ENCODE measurements at places on chromosomes 3 and 15. TPM values are rescaled to one million over a fixed set of nuclear protein-coding genes. Genes with fewer than 3 reads are reported as not detected.

The CD96 gene
- total RNA-seq = 69.1 TPM

The ZFAND6 gene
- 27.5 TPM for total RNA-seq

The SLC2A2 gene
- not detected for total RNA-seq

The SLC28A2 gene
- total RNA-seq = not detected

The UQCC5 gene
- 18.2 TPM for total RNA-seq

DNA sequence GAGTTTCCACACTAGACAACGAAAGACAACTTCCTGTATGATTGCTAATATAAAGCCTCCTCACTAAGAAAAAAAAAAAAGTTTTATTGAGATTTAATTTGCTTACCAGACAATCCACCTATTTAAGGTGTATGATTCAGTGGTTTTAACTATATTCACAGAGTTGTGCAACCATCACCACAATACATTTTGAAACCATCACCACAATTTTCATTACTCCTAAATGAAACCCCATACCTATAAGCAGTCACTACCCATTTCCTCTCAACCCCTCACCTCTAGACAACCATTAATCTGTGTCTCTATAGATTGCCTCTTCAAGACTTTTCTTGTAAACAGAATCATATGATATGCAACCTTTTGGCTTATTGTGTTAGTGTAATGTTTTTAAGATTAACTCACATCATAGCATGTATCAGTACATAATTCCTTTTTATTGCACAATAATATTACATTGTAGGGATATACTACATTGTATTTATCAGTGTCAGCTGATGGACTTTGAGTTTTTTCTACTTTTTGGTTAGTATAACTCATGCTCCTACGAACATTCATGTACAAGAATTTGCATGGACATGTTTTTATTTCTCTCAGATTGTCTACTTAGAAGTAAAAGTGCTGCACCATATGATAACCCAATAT is 339.7 kb downstream of the NLGN1 start:
- no peak for DNase-seq

GRCh38 chr3:63967675-63968611 is 55.4 kb downstream of the PSMD6 start:
- DNase-seq = peak; percentile 16

- DNase-seq = no peak
These were observed 207.5 kb downstream of the IL20RB start for GRCh38 chr3:137165117-137165806.

GRCh38 chr3:79039192-79039591 is 728.6 kb downstream of the ROBO1 start:
- DNase-seq = no peak

DNA sequence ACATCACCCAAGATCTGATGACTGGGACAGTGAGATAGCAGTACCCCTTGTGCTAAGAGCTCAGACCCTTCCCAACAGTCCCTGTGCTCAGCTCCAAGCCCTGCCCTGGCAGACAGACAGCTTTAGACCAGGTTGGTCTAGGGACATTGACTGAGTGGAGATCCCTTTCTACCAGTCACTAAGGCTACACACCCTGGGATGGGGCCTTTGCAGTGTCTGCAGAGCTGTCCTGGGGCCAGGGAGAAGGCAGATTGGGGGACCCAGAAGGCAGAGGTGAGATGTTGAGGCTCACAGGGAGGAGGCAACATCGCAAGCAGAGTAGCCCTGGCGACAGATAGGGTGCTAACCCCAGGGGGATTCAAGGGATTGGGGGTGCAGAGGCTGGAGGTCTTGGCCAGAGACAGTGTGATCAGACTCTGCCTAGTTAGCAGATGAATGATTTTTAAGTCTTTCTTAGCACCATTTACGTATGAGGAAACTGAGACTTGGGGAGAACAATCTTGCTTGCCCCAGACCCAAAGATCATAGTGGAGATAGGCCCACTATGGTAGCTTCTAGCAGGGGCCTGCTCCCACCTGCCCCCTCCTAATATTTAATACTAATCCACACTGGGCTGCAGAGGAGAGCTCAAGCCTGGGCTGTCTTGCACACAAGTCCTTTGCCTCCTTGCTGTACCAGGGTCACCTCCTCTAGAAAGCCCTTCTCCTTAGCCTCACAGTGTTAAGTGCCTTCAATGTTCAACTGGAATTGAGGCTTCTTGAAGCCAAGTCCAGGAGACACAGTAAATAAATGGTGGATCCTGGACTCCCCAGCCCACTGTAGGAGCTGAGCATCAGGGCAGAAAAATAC is 32.6 kb downstream of the HMCES start:
- no peak for DNase-seq

GRCh38 chr3:156029208-156029607 is 91.2 kb upstream of the KCNAB1 start:
- DNase-seq = no peak

- DNase-seq = no peak
These were observed 19.4 kb upstream of the SKOR1 start for GRCh38 chr15:67805666-67806516.

DNA sequence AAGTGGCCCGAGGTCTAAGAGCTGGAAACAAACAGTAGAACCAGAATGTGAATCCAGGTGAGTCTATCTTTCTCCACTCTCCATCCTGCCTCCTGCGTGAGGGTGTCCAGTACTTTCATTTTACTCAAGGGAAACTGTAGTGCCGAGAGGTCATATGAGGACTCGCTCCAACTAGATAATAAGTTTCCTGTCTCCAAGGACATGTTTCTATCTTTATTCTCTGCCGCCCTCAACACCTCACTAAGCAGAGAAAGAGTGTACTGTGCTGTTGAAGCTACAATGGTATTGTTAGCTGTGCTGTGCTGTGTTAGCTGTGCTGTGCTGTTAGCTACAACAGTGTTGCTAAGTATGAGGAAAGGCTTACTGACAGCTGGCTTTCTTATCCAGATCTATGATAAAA is 137.9 kb upstream of the COL8A1 start:
- DNase-seq = no peak

DNA sequence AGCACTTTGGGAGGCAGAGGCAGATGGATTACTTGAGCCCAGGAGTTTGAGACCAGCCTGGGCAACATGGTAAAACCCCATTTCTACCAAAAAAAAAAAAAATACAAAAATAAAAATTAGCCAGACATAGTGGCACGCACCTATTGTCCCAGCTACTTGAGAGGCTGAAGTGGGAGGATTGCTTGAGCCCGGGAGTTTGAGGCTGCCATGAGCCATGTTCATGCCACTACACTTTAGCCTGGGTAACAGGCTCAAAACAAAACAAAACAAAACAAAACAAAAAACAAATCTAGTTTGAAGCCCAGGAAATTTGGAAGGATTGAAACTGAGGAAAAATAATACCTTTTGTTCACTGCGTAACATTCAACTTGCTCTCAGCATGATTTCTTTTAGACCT is 16.6 kb downstream of the TMOD3 start:
- no peak for DNase-seq

DNA sequence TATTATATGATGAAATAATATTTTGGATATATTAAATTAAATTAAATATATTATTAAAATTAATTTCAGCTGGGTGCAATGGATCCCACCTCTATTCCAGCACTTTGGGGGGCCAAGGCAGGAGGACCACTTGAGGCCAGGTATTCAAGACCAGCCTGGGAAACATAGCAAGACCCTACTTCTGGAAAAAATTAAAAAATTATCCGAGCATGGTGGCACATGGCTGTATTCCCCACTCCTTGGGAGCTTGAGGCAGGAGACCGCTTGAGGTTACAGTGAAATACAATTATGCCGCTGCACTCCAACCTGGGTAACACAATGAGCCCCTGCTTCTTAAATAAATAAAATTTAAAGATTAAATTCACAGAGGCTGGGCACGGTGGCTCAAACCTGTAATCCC is 61.4 kb downstream of the SH3BP5 start:
- no peak for DNase-seq

DNA sequence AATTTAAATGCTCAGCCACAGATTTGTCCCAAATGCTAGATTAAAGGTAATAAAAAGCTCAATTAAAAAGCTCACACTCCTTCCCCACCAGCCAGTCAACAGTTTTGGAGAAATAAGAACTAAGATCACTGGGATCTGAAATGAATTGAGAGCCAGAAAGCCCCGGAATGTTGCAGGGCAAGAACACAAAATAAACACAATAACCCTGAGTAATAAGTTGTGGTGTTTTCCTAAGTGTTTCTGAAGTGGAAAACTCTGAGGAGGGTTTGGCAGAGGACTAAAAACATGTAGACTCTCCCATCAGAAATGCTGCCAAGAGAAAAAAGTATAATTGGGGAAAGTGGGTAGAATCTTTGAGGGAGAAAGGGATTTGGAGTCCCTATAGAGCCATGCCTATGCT is 127.8 kb downstream of the ABI3BP start:
- no peak for DNase-seq

GRCh38 chr15:41061667-41062066 is 54.4 kb downstream of the INO80 start:
- DNase-seq = no peak

DNA sequence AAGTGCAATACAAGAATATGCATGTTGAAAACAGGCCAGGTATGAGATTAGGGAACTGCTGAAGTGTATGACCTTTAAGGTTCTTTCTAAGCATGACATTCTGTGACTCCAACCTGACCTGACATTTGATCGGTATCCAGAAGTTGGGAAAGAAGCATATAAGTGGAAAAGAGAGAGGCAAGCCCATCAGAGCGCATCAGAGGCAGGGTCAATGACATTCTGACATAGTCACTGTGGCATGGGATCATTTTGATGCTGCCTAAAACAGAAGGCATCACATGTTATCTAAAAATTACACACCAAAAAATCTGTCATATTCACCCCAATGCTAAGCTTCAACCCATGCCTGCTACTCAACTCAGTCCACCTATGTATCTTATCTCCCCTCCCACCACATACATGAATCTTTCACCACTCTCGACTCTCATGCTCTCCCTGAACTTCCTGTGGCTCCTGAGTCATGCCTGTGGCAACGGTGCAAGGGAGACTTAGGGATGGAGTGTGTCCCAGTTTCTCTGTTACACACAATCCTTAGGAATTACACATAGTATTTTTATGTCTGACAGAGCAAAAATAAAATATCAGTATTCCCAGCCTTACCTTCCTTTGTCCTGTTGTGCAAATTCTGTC is 20.5 kb upstream of the LRRN1 start:
- no peak for DNase-seq

GRCh38 chr3:195007766-195008165 is 263.2 kb downstream of the XXYLT1 start:
- DNase-seq = no peak

- DNase-seq = no peak
These were observed 23.1 kb downstream of the ALPK3 start for GRCh38 chr15:84840255-84840654.

DNA sequence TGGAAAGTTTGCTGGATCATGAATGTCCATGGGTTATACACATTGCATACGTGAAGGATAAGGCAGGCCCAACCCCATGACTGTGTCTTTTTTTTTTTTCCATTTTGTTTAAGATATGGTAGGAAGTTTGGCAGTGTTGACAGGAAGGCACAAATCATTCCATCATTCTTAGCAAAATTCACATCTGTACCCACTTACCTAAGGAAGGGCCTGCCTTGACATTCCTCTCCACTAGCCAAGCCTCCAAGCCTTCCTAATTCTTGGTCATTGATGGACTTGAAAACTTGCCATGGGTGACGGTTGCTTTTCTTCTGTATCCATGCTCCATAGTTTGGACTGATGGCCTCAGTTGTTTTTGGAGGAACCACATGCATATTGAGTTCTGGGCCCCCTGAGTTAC is 54.4 kb downstream of the ARNT2 start:
- DNase-seq = no peak

GRCh38 chr15:58951388-58952007 is 18.0 kb upstream of the SLTM start:
- no peak for DNase-seq

DNA sequence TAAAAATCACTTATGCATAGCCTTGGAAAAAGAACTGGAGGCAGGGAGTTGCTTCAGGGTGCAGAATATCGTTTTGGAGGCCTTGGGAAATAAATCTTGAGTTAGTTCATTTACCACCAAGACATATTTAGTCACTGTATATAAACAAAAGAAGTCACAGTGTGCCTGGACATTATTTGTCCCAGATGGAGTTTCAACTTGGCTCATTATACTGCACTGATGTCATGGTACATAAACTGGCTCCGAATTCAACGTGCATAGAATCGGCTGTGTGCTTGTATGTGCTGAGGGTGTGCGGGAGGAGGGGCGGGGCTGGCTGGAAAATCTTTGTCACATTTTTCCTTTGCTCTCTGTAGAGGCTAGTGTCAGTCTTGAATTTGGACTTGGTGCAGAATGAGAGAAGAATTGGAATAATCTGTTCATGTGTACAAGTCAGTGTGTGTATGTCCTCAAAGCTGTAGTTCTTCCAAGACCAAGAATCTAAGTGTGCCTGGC is 86.6 kb downstream of the FNDC3B start:
- DNase-seq = no peak

Measured in CD8-positive, alpha-beta memory T cell (primary cell).